ENCODE measurements at places on chromosomes 6 and 20.

DNA sequence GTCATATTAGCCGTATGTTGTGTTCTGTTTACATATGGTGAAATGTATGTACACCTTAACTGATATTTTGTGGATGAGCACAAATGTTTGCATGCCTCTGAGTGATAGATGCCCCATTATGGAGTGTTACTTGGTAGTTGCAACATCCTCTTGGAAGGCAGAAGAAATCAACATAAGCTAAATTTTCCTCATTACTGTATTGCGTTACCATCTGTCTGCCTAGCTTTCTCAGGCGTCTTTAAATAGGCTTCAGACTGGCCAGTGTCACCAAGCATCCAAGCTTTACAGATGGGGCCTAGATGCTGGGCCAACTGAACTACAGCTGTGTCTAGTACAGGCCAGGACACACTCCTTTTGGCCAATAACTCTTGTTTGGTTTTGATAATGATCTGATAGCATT, 250.6 kb downstream of the SAMD5 start:
- no peak for DNase-seq

DNA sequence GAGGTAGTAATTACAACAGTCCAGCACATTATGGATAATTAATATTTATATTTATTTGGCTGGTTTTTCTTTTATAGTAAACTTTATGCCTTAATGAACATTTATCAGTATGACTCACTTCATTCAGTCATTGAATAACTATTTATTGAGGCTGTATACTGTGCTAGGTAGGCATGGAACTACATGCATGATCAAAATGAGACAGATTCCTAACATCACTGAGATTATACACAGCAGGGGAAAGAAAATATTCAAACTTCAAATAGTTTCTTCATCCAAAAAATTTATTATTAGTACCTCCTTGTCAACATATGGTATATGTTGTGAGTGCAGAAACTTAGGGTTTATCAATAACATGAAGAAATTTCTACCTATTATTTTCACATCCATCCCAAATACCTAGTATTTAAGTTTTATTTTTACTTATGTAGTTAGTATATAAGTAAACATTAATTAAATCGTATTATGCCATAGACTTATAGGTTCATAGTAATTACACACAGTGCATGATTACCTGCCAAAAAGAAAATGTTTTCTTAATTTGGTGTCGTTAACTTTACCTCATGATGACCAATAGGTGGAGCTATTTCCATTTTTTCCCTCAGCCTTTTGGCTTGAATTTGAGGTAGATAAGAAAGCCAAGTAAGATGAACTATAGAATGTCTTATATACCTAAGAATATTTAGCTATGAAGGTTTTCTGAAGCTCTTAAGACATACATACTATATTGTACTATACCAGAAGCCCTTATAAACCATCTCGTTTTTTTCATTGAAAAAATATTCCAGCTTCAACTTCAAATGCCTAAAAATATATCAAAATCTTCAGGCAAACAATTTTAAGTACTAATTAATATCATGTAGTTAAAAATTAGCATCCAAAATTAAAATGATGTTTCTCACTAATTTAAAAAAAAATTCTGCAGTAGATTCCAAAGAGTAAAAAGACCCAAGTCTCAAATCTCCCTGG, 12.5 kb upstream of the TMEM30A start:
- DNase-seq, result peak; percentile 75

- no peak for DNase-seq
Observed at GRCh38 chr6:37007340-37008043, 2.0 kb downstream of the FGD2 start.

GRCh38 chr6:20846602-20847028, 312.4 kb downstream of the CDKAL1 start:
- no peak for DNase-seq

DNA sequence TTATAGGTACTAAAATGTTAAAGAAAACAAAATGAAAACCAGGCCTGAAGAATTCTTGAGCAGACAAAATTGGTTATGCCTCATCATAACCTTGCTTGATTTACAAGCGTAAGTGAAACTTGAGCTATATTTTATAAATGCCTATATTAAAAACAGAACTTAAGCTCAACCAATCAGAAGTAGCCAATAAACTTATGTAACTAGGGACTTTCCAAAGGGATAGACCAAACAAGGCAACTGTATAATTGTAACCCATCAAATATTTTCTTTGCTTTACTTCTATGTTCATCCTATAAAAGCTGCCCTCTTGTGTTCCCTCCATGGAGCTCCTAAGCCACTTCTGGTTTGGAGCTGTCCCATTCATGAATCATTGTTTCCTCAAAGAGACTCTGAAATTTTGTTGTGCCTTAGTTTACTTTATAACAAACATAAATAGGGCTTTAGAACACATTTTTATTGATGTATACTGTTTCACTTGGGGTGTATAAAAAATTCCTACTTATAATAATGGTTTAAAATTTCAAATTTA, 101.6 kb upstream of the CARMIL1 start:
- DNase-seq, result no peak

DNA sequence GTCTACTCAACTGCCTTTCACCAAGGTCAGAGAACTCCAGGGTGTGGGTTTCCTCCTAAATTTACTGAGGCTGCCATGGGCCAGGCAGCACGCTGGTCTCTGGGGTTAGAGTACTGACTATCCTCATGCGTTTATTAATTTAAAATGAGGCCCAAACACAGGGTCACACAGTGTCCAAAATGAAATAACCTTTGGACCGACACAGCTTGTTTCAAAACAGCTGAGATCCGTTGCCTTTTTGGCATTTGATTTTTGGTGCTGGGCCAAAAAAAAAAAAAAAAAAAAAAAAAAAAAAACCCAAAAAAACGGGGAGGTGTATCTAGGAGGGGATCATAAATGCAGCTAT, 14.6 kb upstream of the TOX2 start:
- DNase-seq, result peak; percentile 53

GRCh38 chr20:37987602-37988290, 45.5 kb downstream of the TTI1 start:
- DNase-seq, result no peak

DNA sequence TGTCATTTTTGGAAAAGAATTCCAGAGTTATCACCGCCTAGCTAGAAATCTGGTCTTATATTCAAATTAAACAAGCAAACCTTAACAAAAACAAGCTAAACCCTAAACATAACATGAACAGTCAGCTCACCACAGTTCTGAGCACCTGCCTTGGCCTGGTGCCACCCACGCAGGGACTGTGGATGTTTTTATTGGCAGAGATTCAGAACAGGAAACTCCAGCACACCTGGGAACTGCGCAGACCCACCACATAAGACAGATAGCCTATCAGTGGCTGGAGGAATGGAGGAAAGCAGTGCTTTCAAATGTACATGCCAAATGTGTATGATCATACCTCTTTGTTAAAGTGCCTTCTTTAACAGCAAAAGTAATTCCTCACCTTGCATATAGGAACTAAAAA, 8.9 kb downstream of the SLC16A10 start:
- no peak for DNase-seq

- no peak for DNase-seq
Observed at GRCh38 chr20:62339647-62340062, 27.5 kb downstream of the LAMA5 start.

- DNase-seq, result no peak
Observed at GRCh38 chr6:157223021-157223430, 100.3 kb downstream of the TMEM242 start.

- no peak for DNase-seq
Observed at GRCh38 chr6:1577896-1578745, 31.6 kb upstream of the FOXC1 start.

- DNase-seq, result no peak
Observed at GRCh38 chr20:38112261-38112929, 52.7 kb downstream of the TGM2 start.

GRCh38 chr6:37807656-37808055, 11.9 kb upstream of the ZFAND3 start:
- no peak for DNase-seq

DNA sequence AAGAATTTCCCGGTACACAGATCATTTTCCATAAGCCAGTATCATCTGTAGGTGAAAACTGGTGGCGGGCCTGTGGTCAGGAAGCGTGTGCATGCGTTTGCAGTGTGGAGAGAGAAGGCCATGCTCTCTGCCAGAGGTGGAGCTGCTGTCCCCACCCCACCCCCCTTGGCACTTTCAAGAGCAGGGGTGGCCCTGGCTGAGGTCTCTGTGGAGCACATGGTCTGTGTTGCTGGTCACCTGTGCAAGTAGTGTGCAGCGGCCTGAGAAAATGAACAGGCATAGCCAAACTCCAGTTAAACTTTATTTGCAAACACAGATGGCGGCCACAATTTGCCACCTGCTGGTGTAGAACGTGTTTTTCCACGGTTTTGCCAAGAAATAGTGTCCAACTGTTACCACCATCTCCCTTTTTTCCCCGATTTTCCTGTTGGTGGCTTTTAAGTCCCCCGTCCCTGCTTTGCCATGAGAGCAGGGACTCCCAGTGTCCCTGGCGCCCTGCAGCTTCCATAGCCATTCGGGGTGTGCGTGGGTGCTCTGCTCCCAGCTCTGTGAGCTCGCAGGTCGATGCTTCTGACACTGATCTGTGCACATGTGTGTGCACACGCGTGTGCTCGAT, 2.5 kb downstream of the ADRM1 start:
- DNase-seq, result no peak

GRCh38 chr20:6994452-6994851, 227.0 kb downstream of the BMP2 start:
- no peak for DNase-seq

GRCh38 chr20:63945031-63945658, 11.1 kb downstream of the UCKL1 start:
- no peak for DNase-seq

GRCh38 chr6:97563529-97563928, 280.5 kb upstream of the MMS22L start:
- no peak for DNase-seq

DNA sequence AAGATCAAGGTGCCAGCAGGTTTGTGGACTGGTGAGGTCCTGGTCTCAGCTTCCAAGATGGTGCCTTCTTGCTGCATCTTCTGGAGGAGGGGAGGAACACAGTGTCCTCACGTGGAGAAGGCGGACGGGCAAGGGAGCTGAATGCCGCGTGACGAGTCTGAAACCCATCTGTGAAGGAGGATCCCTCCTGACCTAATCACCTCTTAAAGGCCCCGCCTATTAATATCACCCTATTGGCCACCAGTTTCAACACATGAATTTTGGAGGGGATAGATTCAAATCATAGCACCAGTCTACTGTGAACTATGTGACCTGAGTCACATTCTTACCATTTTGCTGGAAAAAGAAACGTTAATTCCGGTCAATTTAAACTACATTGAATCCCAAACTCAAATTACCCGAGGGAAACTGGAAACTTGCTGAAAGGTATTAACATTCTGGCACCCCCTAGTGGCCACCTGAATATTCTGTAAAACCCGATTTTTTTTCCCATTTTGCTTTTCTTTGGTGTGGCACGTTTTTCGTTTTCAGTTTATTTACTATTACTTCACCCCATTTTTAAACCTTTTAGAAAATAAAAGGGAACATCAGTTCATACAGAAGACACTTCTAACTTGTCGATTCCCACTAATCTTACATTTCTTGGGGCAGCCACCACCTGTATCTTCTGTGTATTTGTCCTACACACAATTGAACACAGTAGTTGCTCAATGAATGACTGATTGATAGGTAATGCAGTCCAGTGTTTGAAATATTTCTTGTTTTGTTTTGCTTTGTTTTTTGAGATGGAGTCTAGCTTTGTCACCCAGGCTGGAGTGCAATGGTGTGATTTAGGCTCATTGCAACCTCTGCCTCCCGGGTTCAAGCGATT, 17.9 kb upstream of the CCDC170 start:
- peak; percentile 53 for DNase-seq

DNA sequence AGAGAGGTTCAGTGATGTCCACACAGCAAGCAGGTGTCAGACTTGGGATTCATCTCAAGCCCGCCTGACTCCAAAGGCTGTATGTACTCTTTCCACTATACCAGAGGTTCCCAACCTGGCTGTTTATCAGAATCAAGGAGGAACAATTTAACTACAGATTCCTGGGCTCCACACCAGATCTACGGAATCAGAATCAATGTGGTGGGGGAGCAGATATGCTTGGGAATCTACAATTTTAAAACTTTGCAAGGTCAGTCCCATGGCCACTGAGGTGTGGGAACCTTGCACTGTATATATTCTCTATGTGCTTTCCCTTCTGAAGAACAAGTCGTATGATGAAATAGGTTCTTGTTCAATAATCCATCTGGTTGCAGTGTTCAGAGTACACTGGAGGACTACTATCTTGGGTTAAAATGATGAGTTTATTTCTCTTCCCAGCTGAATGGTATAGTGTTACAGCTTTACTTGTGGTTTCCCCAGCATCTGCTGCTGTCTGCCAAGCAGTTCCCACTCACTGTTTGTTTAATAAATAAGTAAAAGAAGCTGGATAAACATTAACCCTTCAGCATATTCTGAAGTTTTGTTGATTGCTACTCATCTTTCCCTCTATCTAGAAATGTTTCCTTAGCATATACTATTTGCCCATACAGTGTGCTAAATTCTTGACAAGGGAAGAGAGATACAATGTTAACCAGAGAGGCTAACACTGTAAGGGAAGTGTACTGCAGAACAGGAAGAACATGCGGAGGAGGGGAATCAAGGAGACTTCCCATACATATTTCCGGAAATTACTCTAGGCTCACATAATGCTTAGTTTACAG, 9.9 kb downstream of the TTI1 start:
- peak; percentile 8 for DNase-seq

- no peak for DNase-seq
Observed at GRCh38 chr6:135703007-135703406, 148.5 kb upstream of the PDE7B start.

Measured in muscle of arm (tissue), 14 donors.